ENCODE measurements at places on chromosomes 16 and 17.

DNA sequence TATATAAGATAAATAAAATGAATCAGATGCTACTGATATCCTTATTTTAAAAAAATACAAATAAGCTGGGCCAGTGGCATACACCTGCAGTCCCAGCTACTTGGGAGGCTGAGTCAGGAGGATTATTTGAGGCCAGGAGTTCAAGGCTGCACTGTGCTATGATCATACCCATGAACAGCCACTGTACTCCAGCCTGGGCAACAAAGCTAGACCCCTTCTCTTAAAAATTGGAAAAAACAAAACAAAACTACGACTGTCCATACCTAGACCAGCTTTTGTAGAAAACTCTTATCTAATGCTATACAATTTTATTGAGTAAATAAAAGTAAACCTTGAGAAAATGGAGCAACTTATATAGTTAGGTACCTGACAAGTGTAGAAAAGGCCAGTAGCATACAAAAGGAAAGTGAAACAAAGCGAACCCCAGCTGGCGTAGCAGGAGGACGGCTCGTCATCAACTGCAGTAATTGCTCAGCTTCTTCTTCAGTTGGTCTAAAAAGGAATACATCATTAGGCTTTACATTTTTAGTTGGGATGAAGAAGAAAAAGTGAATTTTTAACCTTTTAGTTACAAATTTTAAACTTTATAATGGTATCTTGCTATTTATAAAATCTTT lies 23.6 kb downstream of the INTS2 start:
- no peak for DNase-seq

GRCh38 chr17:78963378-78963777 lies 16.3 kb downstream of the LGALS3BP start:
- no peak for DNase-seq

GRCh38 chr17:1229349-1229899 lies 40.8 kb upstream of the BHLHA9 start:
- DNase-seq: peak; percentile 86

- no peak for DNase-seq
Measured at GRCh38 chr17:39365242-39365641, 36.2 kb downstream of the FBXL20 start.

GRCh38 chr17:30477774-30478115 lies 537 bp downstream of the GOSR1 start:
- no peak for DNase-seq

- no peak for DNase-seq
Measured at GRCh38 chr17:76376318-76377133, 7.9 kb upstream of the SPHK1 start.

DNA sequence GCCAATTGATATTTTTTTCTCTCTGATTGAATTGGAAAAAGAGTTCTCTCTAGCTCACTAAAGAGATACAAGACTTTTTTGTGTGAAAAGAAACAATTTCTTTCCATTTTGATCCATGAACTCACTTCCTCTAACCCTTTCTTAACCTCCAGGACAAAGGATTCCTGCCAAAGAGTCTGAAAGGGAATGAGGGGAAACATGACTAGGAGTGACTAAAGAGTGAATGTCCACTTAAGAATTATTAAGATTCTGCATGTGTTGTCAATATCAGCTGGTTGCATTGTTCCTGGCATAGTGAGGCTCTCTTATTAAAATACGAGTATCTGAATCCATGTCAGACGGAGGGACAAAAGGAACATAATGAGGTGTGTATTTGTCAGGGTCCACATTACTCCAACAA lies 344.7 kb downstream of the GRIN2A start:
- no peak for DNase-seq

- DNase-seq: peak; percentile 30
Measured at GRCh38 chr16:50742576-50743200, 802 bp downstream of the CYLD start.

All from heart left ventricle (tissue), 16 donors.